ENCODE measurements at places on chromosomes 6 and 20.

GRCh38 chr6:42746463-42747391, 824 bp upstream of the TBCC start:
- DNase-seq = peak; percentile 84

GRCh38 chr6:159301810-159302593, 132.8 kb downstream of the FNDC1 start:
- no peak for DNase-seq

GRCh38 chr6:4549556-4550226, 226.5 kb upstream of the CDYL start:
- no peak for DNase-seq

GRCh38 chr6:33668914-33669313, 42.6 kb downstream of the UQCC2 start:
- no peak for DNase-seq

- DNase-seq = no peak
Observed at GRCh38 chr6:152272486-152272885, 364.7 kb downstream of the SYNE1 start.

DNA sequence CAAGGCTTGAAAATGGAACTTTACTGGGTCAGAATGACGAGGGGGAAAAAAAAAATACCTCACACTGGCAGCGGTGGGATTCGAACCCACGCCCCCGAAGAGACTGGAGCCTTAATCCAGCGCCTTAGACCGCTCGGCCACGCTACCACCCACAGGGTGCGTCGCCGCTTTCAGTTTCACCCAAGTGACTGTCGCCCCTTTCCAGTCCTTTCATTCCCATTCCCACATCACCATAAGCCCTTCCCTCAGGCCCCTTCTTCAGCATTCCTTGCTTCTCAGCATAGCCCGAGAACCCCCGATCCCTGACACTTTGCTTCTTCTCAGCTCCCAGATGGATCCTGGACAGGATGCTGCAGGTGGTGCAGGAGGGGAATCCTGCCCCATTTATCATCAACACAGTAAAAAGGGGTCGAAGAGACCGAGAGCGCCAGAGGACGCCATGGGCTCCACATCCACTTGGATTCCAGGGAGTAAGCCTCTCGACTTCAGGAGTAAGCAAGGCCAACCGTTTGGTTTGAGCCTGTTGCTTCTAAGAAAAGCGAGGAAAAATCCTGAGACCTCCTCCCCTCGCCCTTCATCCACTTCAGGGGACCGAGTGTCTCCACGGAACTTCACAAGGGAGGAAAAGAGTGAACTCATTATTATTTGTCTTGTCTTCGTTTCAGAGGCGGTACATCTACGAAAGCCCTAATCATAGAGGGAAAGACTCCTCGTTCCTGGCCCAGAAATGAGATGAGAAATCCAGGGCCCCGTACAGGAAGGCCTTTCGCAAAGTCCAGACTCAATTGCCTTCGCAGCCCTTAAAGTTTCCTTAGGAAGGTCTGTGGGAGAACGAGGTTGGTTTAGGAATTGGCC, 20.0 kb upstream of the TRIM27 start:
- peak; percentile 77 for DNase-seq

DNA sequence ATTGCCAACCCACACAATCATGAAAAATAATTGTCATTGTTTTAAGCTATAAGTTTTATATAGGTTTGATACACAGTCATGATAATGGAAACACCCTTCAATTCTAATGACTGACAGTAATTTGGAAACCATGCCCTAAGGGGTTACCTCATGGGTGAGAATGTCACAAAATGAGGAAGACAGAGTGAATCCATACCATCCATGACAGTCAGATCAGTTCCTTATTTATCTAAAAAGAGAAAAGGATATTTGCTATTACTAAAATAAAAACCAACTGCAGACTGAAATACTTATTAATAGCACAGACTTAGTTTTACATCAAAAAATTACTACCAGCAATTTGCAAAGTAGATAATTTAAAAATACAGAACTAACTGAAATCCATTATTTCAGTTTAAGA, 437.8 kb downstream of the UTRN start:
- no peak for DNase-seq

GRCh38 chr6:6683969-6684833, 95.7 kb downstream of the LY86 start:
- no peak for DNase-seq

DNA sequence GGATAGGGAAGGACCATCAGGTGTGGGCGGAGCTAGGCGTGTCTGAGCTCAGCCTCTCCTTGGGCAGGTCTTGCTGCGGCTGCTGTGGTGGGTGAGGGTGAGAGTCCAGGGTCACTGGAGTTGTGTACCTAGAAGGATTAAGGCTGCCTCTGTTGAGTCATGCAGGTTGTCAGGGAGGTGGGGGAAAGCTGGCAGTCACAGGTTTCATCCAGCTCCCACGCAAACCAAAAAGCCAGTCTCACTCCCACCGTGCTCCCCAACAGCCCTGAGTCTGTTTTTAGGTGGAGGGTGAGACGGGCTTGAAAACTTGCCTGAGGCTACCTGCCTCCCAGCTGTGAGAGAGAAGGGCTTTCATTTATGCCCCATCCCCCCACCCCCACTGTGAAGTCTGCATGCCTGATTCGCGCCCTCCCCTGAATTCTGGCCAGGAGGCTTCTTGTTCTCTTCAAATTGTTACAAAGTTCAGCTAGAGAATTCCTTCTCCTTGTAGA, 161.5 kb downstream of the MYLK4 start:
- no peak for DNase-seq

- no peak for DNase-seq
Observed at GRCh38 chr6:152896923-152897322, 85.9 kb downstream of the FBXO5 start.

DNA sequence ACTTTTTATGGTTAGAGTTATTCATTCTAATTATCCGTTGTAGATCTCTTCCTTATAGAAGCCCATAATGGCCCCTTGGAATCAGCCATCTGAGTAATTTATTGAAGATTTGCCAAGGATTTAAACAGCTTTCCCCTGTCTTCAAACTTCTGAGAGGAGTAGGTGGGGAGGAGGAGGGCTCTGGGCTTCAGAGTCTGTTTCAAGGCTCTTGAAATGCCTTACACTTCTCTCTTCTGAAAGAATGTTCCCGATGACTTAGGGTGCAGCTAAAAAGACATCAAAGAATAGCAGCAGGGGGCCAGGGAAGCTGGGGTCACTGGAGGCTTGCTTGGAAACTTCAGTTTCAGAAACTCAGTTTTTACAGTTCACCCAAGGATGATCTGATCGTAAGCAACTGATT, 165.3 kb downstream of the ZDHHC14 start:
- DNase-seq = no peak

DNA sequence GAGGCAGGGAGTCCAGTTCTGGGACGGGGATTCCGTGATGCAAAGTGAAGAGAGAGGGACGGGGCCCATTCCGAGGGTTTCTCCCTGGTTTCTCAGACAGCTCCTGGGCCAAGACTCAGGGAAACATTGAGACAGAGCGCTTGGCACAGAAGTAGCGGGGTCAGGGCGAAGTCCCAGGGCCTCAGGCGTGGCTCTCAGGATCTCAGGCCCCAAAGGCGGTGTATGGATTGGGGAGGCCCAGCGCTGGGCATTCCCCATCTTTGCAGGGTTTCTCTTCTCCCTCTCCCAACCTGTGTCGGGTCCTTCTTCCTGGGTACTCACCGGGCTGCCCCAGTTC, 35.9 kb upstream of the HLA-G start:
- no peak for DNase-seq

DNA sequence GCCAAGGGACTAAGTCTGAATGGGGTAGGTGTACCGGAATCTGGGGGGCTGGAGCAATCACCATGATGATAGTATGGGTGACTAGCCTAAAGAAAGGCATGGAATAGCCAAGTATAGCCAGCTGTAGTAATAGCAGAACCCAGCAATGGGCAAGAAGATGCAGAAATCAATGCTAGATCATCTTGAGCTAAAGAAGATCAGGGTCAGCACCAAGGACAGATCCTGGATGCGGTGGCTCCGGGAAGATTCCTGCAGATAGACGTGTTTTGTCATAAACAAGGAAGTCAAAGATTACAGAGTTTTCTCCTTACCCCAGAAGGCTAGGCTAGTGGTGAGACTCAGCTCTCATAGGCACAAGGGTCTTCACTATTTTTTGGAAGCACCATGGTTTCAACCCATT, 561.6 kb upstream of the CHD6 start:
- peak; percentile 36 for DNase-seq

- no peak for DNase-seq
Observed at GRCh38 chr6:20180935-20181334, 31.3 kb downstream of the MBOAT1 start.

- no peak for DNase-seq
Observed at GRCh38 chr20:22762576-22763256, 178.3 kb upstream of the FOXA2 start.

- no peak for DNase-seq
Observed at GRCh38 chr6:6900569-6901204, 207.1 kb upstream of the RREB1 start.

- DNase-seq = peak; percentile 48
Observed at GRCh38 chr6:37029249-37029971, 24.0 kb downstream of the FGD2 start.

DNA sequence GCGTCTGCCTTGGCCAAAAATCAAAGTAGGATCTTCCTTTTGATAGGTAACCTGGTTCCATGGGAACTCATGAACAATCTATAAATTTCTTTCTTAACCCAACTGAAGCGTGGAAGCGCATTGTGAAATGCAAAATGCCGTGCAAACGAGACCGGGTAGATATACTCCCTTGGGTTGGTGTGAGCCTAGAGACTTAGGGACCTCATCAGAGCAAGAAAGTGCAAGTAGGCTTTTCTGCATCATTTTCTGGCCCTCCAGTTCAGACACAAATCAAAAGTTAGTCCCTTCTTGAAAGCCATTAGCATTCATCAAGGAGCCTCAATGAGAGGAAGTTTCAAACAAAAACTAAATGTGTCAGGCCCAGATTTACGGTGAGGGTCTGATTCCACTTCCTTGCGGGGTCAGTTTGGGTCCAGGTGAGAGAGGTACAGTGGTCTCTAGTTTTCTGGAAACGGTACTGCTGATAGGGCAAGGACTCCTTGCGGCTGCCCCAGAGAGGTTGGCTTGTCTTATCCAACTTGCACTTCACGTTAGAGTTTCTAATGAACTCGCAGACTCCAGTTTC, 5.3 kb upstream of the ZNF184 start:
- DNase-seq = no peak

- DNase-seq = no peak
Observed at GRCh38 chr20:44248410-44248759, 1.3 kb downstream of the GDAP1L1 start.

DNA sequence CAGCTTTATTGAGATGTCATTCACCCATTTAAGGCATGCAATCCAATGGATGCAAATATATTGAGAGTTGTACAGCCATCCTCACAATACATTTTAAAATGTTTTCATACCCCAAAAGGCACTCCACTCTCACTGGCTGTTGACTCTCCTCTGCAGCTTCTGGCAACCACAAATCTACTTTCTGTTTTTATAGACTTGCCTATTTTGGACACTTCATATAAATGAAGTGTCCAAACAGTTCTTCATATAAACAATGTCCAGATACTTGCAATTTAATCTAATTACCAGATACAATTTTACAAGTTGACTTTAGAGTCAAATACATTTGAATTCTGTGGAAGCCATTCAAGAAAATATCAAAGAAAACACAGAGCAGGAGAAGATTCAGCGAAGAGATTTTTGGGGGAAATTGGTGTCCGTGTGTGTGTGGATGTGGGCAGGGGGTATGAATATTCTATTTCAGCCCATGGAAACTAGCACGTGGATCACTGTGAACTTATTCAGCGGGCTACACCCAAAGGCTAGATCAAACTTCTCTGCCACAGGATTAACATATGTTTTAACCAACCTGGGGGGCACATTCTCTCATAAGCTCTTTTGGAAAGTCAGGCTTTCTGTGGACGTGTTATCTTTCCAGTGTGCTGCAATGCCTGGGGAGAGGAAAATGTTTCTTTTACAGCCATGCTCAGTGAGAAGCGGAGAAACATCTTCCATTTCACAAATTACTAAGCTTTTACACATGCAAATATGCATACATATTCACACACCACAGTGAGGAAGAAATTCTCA, 73.9 kb downstream of the PLG start:
- no peak for DNase-seq

DNA sequence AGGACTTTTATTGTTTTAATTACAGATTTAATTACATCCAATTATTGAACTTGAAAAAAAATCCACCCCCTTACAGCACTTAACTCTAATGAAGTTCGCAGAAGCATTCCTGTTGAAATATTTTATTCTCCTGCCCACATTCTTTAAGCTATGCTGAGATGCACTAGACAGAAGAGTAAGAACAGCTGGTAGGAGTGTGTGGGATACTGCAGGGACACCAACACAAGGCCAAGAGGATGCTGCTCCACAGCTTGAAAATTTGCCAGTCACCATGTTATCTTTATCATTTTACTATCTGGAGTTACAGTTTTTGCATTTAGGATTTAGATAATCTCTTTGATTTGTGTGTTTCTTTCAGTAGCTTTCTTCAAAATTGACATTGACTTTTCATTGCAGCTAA, 180.7 kb downstream of the EPHA7 start:
- DNase-seq = no peak

- no peak for DNase-seq
Observed at GRCh38 chr6:1596088-1596852, 13.4 kb upstream of the FOXC1 start.

- DNase-seq = no peak
Observed at GRCh38 chr20:6944292-6944691, 176.8 kb downstream of the BMP2 start.

DNA sequence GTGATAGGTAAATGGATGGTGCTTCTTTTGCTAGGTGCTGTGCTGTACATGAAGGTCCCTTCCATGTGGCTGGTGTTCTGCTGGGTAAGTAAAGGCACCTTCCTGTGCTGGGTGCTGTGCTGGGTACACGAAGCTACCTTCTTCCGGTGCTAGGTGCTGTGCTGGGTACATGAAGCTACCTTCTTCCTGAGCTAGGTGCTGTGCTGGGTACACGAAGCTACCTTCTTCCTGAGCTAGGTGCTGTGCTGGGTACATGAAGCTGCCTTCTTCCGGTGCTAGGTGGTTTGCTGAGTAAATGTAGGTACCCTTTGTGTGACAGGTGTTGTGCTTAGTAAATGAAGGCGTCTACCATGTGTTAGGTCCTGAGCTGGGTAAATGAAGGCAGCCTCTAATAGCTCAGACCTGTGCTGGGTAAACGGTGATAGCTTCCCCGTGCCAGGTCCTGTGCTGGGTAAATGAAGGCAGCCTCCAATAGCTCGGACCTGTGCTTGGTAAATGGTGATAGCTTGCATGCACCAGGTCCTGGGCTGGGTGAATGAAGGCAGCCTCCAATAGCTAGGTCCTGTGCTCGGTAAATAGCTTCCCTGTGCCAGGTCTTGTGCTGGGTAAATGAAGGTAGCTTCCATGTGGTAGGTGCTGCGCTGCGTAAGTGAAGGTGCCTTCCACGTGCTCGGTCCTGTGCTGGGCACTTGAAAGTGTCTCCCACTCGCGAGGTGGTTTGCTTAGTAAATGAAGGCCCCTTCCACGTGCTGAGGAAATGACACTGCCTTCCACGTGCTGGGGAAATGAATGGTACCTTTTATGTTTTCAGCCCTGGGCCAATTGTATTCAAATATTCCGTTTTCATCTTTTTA, 115.5 kb downstream of the ERMARD start:
- no peak for DNase-seq

- DNase-seq = no peak
Observed at GRCh38 chr6:12334526-12335130, 44.5 kb downstream of the EDN1 start.

All from neuronal stem cell (in vitro differentiated cells).